ENCODE measurements at places on chromosomes 2 and 18.

DNA sequence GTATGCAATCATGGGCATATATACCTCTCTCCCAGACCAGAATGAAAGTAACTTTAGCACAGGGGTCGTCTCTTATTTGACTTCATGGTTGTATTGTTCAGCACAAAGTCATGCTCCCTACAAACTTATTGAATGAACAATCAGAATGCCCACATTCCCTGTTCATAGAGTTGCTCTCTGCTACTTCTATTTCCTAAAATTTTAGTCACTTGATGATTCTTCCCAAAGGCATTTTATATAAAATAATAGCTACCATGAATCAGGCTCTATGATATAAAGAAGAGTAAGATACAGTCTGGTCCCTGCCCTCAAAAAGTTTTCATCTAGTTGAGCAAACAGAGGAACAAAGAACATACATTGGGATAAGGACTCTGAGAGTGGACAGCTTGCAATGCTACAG, 162.2 kb downstream of the SLC39A10 start:
- no peak for DNase-seq

DNA sequence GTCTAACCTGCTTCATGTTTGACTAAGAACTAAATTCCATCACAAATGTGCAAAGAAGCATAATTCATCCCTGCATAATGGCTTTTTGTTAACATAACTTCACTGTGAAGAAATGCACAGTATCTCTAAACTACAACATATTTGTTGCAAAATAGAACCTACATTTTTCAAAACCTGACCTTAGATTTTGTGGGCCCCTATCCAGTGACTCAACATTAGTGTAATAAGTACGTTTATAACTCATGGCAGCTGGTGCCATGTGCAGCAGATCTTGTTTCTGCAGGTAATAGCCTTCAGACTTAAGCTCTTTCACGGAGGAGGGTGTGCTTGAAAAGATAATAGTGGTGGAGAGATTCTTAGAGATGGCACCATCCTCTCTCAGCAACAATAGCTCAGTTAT, 28.6 kb upstream of the VWC2L start:
- DNase-seq, result no peak

- DNase-seq, result no peak
These were observed 127.2 kb downstream of the FAM161A start for GRCh38 chr2:61726456-61727209.

DNA sequence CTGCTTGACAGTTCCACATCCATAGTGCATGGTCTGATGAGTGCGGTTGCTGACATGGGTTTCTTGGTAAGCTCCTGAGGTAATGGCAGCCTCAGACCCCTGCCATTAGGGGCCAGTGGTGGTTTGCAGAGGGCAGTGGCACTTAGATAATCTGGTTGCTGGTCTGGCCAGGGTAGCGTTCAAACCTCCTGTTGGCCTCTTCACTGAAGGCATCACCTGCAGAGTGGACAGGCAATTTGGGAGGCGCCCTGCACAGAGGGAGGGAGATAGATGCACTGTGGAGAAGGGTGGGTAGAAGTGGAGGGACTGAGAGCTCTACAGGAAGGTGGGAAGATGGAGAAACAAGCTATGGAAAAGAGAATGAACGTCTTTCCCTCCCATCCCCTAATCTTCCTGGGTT, 3.7 kb downstream of the HTRA2 start:
- no peak for DNase-seq
